KBM-7 (cell line): ENCODE measurements at places on chromosomes 2 and 18.

- no peak for DNase-seq
Measured at GRCh38 chr18:78794071-78794430, 185.6 kb upstream of the SALL3 start.

DNA sequence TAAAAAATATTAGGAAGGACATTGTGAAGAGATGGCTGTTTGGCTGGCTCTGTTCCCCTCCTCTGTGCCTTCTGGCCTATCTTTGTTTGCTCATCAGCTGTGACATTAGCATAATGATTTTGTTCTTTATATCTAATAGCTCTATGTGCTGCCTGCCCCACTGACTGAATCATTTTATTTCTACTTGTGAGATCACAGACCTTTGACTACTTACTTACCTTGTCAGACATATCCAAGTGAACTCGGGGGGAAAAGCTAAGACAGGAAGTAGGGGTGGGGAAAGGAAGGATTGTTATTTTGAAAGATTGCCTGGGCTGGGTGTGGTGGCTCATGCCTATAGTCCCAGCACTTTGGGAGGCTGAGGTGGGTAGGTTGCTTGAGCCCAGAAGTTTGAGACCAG, 104.2 kb downstream of the ASAP2 start:
- DNase-seq: no peak

DNA sequence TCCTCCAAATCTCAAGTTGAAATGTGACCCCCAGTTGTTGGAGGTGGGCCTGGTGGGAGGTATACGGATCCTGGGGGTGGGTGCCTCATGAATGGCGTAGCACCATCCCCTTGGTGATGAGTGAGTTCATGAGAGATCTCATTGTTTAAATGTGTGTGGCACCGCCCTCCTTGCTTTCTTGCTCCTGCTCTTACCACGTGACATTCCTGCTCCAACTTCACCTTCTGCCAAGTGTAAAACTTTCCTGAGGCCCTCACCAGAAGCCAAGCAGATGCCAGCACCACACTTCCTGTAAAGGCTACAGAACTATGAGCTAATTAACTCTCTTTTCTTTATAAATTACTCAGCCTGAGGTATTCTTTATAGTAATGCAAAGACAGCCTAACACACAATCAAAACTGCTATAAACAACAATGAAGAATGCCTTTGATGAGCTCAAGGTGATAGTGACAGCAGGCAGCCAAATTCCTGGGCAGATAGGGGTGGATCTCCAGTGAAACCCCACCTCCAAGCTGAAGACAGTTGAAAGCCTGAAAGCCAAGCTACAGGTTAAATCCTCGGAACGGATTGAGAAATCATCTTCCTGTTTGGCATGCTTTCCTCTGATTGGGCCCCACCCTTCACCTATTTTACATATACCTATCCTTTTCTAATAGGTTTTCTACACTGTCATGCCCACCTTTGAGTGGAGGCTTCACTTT, 26.9 kb downstream of the MCEE start:
- no peak for DNase-seq

GRCh38 chr2:84132370-84132769, 326.7 kb downstream of the SUCLG1 start:
- no peak for DNase-seq

DNA sequence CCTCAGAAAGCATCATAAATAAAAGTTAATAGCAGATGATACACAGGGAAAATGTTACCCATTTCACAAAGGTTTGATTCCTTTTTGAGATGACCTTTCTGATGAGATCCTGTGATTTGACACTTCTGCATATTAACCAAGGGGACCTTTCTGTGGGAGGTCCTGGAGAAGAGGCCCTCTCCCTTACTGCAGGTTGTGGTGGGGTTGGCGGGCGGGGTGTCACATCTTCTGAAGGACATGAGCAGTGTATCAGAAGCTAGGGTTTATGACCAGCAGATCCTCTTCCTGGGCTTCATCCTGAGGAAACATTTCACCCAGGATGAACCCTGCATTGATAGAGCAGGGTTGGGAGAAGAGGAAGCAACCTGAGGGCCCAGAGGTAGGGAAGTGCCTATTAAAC, 37.2 kb upstream of the SCLY start:
- DNase-seq: no peak

GRCh38 chr18:56615738-56616520, 22.5 kb downstream of the TXNL1 start:
- DNase-seq: no peak
